ENCODE measurements at places on chromosomes 11 and 22. TPM values are rescaled to one million over a fixed set of nuclear protein-coding genes. Genes with fewer than 3 reads are reported as not detected.

BACE1 gene
- 2.9 TPM for total RNA-seq

SLN gene
- total RNA-seq = not detected

RNF121 gene
- total RNA-seq = 62.1 TPM

DNA sequence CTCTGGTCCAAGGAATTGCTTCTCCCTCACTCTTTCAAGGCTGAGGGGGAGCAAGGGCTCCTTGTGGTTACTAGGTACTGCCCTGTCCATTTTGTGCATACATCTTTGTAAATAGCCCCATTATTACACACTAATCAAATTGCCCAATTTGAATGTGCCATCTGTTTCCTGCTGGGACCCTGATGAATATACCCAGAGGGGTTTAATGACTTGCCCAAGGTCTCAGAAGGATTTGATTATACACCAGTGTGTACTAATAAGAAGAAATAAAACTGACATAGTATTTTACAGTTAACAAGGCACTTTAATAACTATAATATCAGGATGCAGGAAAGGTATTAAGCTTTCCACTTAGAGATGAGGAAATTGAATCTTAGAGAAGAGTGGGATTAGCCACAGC lies 64.6 kb upstream of the PTPRJ start:
- no peaks in the 10 kb centered on the region for H3K27me3 ChIP-seq
- peaks cover 49% of the 10 kb centered on the region for H3K4me1 ChIP-seq
- H3K27ac ChIP-seq = no peak overlapping the region
- DNase-seq = no peak

DNA sequence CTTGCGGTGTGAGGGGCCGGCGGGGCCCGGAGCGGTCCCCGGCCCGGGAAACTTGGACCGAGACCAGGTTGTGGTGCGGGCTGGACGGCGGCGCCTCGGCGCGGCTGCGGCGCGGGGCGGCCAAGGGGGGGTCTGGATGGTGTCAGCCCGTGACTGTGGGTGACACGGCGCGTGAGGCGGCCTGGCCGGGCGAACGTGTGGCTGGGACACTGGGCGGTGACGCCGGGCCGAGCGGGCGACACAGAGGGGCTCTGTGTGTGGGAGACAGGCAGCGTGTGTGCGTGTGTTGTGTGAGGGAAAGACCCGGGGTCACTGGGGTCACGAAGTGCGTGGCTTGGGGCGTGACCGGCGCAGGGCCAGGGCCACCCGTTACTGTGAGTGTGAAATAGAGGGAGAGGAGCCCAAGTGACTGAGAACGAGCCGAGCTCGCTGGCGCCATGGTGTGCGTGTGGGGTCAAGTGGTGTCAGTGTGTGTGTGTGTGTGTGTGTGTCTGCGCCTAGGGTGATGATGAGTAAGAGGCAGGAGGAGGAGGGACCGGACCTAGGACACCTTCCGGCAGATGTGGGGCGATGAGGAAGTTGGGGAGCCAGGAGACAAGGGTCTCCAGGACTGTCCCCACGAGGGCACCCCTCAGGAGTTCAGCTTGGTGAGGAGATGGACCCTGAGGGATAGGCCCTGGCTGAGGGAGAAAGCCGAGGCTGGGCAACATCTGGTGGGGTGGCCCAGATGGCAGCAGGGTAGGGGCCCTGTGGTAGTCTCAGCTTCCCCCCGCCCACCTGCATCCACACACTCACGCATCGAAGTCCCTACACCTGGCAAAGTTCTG lies 817 bp downstream of the RELT start:
- peak; percentile 62 for DNase-seq
- H3K4me1 ChIP-seq = peaks cover 26% of the 10 kb centered on the region
- peak overlapping the region; percentile 90 for H3K27ac ChIP-seq
- H3K4me3 ChIP-seq = peak overlapping the region; percentile 81
- no peaks in the 10 kb centered on the region for H3K27me3 ChIP-seq

C1QTNF5 gene
- total RNA-seq = not detected

- no peaks in the 10 kb centered on the region for H3K36me3 ChIP-seq
- no peak overlapping the region for H3K4me3 ChIP-seq
- DNase-seq = no peak
- H3K4me1 ChIP-seq = no peaks in the 10 kb centered on the region
- H3K27ac ChIP-seq = no peak overlapping the region
Observed at GRCh38 chr22:23478175-23478574, 101.9 kb downstream of the IGLL1 start.

TSGA10IP gene
- not detected for total RNA-seq

SLC5A4 gene
- not detected for total RNA-seq

DNA sequence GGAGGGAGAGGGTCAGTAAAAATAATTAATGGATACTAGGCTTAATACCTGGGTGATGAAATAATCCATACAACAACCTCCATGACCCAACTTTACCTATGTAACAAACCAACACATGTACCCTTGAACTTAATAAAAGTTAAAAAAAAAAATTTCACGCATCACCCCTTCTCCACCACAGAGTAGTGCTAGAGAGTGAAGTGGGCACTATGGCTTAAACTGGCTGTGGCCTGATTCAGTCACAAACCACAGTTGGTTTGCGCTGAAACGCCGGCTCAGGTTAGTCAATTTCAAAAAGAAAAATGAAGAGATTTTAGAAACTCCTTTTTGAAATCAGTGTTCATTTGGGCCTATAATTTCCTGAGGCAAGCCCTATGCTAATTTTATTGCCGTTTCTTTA lies 144.3 kb downstream of the TRPC6 start:
- H3K27ac ChIP-seq = no peak overlapping the region
- H3K27me3 ChIP-seq = no peaks in the 10 kb centered on the region
- H3K4me3 ChIP-seq = no peak overlapping the region

- no peak overlapping the region for H3K4me3 ChIP-seq
- DNase-seq = no peak
Observed at GRCh38 chr11:8242499-8243280, 21.0 kb downstream of the LMO1 start.

GRCh38 chr22:40605761-40606160 lies 30.8 kb downstream of the MRTFA start:
- no peaks in the 10 kb centered on the region for H3K27me3 ChIP-seq
- H3K27ac ChIP-seq = no peak overlapping the region
- DNase-seq = no peak
- H3K4me3 ChIP-seq = no peak overlapping the region

AGBL2 gene
- total RNA-seq = 2.6 TPM

DNA sequence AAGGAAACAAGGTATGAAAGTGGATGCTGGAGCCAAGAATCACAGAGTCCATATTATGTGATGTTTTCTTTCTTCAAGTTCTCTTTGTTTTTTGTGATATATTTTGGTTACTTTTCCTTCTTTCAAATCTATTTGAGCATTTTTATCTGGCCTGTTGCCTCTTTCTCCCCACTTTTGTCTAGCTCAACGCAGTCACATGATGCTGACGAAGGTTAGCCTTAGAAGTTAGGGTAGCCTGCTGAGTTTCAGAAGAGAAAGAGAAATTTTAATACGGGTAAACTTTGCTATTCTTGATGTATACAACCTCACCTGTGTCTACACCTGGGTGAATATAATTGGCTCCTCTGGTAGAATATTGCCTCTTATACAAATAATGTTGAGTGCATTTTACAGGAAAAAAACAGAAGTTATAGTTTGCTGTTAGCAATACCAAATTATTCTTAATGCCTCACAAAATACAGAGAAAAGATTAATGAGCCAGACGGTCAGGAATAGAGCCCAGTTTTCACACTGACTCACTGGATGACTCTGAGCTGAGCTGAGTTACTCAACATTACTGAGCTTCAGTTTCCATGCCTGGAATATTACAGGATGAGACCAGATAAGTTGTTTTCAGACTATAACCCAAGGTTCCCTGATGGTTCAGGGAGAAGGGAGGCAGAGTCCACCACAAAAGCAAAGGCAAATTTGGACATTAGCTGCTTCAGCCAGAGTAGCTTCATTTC lies 161.6 kb upstream of the BDNF start:
- no peaks in the 10 kb centered on the region for H3K27me3 ChIP-seq
- no peaks in the 10 kb centered on the region for H3K4me1 ChIP-seq
- H3K27ac ChIP-seq = no peak overlapping the region
- H3K4me3 ChIP-seq = no peak overlapping the region
- H3K36me3 ChIP-seq = no peaks in the 10 kb centered on the region
- DNase-seq = no peak

- no peak for DNase-seq
- no peak overlapping the region for H3K4me3 ChIP-seq
- no peaks in the 10 kb centered on the region for H3K4me1 ChIP-seq
- H3K36me3 ChIP-seq = no peaks in the 10 kb centered on the region
- H3K27me3 ChIP-seq = no peaks in the 10 kb centered on the region
Observed at GRCh38 chr11:111179184-111179910, 66.2 kb upstream of the POU2AF2 start.

GRCh38 chr11:68783216-68783821 lies 32.0 kb upstream of the TESMIN start:
- no peak for DNase-seq
- no peak overlapping the region for H3K27ac ChIP-seq
- H3K4me1 ChIP-seq = no peaks in the 10 kb centered on the region
- no peak overlapping the region for H3K4me3 ChIP-seq
- H3K27me3 ChIP-seq = no peaks in the 10 kb centered on the region

PATE2 gene
- total RNA-seq = not detected

DNA sequence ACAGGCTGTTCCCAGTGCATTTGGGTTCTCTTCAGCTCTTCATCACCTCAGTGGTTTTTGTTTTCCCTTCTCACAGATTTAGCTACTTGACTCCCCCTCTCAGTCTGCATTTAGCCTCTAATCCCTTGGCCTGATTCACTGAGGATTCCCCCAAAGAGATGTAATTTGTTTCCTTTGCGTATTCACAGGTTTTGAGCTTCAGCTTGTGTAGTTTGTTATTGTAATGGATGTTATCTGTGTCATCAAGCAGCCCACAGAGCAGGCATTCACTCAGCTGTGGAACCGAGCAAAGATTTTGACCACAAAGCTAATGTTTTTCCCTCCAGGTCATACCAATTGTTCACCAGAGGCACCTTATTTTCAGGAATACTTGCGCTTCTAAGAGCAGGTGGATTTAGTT lies 6.4 kb upstream of the ME3 start:
- no peaks in the 10 kb centered on the region for H3K27me3 ChIP-seq
- no peak for DNase-seq
- H3K4me3 ChIP-seq = no peak overlapping the region

DNA sequence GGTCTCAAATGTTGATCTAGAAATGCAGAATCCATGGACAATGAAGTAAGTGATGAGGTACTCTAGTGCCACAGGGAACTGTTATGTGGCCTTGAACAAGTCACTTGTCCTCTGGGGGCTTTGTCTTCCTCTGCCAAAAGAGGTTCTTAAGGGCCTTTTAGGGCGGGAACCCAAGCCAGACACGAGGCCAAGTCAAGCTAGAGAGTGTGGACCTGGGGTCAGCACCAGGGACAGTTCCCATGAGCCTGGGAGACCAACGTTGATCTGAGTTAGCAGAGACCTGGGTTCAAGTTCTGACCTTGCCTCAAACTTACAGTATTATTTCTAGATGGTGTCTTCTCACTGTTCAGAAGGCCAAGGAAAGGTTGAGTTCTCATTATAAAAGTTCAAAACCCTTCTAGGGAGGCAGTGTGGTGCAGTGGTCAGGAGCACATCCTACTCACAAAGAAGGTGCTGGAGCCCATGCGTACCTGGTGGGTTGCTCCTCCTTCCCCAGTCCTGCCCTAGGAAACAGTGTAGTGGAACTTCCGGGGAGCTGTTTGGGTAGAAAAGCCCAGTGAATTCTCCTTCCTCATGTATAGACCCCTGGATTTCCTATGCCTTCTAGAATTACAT lies 121.5 kb downstream of the CHST1 start:
- H3K27me3 ChIP-seq = no peaks in the 10 kb centered on the region
- no peak overlapping the region for H3K27ac ChIP-seq
- H3K4me3 ChIP-seq = no peak overlapping the region
- no peak for DNase-seq
- H3K36me3 ChIP-seq = no peaks in the 10 kb centered on the region
- no peaks in the 10 kb centered on the region for H3K4me1 ChIP-seq

GRCh38 chr11:13680501-13681264 lies 12.2 kb downstream of the FAR1 start:
- H3K4me1 ChIP-seq = peaks cover 7% of the 10 kb centered on the region
- H3K4me3 ChIP-seq = no peak overlapping the region
- no peak for DNase-seq
- H3K36me3 ChIP-seq = no peaks in the 10 kb centered on the region

DNA sequence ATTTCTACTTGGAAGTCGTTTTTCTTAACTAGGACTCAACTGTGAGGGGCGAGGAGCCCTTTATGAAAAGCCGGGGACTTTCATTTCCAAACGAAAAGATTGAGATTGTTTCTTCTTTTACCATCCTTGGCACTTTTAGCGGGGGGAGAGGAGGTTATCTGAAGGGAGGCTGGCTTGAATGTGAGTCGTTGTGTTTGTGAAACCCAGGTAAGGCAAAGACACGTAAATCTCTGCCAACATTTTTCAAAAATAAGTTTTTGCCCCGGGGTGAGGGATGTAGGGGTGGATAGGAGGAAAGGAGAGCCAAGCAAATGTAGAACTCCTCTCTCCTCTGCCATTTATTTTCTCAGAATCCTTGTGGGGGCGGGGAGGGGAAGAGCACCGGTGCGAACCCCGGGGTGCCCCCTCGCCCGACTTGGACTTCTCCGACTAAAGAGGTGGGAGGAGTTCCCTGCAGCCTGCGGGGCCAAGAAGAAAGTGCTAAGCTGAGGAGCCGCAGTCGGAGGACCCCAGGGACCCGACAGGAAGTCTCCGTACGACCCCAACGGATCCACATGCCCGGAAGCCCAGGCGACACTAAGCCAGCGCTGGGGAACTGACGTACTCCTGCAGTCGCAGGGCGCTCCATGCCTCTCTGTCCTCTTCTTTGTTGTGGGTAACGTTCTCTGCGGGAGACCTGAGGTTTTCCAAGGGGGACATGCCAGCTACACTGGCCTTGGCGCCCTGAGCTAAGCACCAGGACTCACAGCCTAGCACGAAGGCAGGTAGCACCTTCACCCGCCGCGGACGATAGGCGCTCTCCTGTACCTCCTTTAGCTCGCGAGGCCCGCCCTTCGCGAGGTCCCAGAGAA lies 2.4 kb upstream of the WT1 start:
- H3K27ac ChIP-seq = no peak overlapping the region
- H3K4me3 ChIP-seq = no peak overlapping the region
- no peaks in the 10 kb centered on the region for H3K4me1 ChIP-seq
- no peaks in the 10 kb centered on the region for H3K36me3 ChIP-seq
- peaks cover 16% of the 10 kb centered on the region for H3K27me3 ChIP-seq
